ENCODE measurements at places on chromosomes 3 and 15.

DNA sequence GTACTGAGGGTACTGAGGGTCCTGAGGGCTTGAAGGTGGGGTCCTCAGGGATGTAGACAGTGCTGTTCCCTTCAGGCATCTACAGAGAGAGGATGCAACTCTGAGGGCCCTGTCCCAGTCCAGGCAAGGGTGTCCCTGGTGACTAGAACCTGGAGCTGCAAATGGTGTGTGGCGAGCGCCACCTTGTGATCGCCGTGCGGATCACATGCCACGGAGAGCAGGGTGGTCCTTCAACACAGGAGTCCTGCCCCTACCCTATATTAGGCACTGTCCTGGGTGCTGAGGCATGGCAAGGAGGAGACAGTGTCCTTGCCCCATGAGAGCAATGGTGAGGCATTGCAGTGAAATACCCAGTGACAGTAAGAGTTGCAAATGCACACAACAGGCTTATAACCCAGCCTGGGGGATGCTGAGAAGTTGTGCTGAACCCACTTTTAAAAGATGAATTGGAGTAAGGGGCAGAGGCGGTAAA, 23.6 kb downstream of the RHCG start:
- DNase-seq: peak; percentile 91

DNA sequence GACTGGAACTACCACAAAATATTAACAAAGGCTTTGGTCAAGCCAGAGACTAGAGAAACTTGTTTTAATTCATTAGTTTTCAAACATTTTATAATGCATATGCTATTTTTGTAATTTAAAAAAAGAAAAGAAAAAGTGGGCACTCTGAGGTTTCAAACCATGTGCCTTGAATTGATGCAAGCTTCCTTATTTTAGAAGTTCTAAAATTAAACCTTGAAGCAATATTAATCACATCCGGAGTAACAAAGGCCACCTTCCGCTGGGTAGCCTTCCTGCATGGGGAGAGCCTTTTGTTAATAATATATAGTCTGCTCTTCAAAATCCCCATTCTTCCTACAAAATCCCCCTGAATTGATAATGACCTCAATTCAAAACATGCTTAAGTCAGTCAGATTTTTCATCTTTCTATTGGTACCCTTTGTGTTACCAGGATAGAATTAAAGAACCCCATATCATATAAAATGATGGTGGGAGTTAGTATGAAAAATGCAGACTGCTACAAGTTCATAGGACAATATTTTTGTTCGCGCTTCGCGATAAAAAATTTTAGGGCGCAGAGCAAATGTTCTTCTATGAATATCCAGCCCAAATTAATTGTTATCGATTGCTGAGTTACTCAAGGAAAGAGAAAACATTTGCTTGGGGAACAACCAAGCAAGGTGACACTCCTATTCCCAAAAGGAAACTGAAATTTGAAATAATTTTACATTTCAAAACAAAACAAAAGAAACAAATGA, 30.6 kb downstream of the LDHAL6B start:
- no peak for DNase-seq

- DNase-seq: no peak
Observed at GRCh38 chr3:158936530-158937113, 134.8 kb downstream of the MFSD1 start.

- no peak for DNase-seq
Observed at GRCh38 chr3:39601241-39601640, 133.8 kb downstream of the MOBP start.

GRCh38 chr15:23467110-23467600, 20.1 kb upstream of the GOLGA6L2 start:
- peak; percentile 28 for DNase-seq

- DNase-seq: no peak
Observed at GRCh38 chr3:43794776-43795175, 104.0 kb downstream of the ABHD5 start.

- no peak for DNase-seq
Observed at GRCh38 chr3:74200952-74201351, 413.5 kb downstream of the CNTN3 start.

DNA sequence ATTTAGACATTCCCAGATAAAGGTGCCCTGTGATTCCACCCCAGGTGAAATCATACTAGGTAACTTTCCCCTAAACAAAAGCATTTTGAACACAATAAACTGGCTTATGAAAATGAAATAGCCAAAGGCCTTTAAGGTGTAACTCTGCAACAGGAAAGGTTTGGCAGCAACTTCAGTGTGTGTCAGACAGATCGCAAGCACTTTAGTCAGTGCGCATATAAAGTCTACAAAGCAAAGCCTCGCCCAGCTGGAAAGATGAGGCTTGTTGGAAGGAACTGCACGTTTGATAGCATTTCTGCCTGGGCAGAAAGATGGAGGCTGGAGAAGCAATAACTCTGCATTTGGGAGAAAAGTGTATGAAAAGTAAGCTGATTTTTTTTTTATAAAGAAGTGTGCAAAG, 57.9 kb downstream of the PRICKLE2 start:
- no peak for DNase-seq

- no peak for DNase-seq
Observed at GRCh38 chr15:59360896-59361295, 11.8 kb downstream of the MYO1E start.

Measured in SK-N-SH (cell line).